ENCODE measurements at places on chromosomes 11 and 22.

DNA sequence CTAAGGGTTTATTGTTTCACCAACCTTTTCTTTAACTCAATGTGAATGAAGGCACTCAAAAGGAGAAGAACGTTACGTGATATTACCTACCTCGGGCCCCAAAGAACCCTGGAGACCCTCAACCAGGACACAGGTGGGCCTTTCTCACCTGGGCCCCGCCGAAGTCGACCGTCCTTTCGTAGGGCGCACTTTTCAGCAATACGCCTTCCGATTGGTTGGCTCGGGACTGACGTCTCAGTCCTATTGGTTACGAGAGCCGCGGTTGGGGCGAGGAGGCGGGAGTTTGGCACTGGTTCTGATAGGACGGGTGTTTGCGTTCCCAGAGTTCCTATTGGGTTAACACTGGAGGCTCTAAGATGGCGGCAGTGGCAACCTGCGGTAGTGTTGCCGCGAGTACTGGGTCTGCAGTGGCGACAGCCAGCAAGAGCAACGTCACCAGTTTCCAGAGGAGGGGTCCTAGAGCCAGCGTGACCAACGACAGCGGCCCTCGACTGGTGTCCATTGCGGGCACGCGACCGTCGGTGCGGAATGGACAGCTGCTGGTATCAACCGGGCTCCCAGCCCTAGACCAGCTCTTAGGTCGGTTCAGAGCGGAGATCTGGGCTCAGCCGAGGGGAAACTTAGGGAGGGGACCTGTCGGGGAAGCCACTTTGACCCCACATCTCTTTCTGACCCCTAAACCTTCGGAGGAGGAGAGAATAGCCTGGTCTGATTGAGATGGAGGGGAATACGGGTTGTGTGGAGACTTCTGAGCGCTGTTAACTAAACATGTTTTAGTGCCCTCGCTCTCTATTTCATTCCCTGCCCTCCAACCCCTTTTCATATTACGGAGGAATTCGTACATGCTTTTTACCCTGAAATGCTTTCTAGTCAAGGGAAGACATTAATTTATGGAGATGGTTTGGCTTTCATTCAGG lies at the start of the genes ELP4 and IMMP1L:
TSS of gene ELP4 (plus strand) at position 339 of the 917 bp plus-strand sequence. CDS start at position 357, 18 bp downstream.
TSS of gene IMMP1L (minus strand) at position 194 of the 917 bp plus-strand sequence. CDS start 46,346 bp downstream, outside the sequence.
- DNase-seq: peak; percentile 99

GRCh38 chr11:45149483-45150056 lies 3.1 kb downstream of the PRDM11 start:
- DNase-seq: no peak

DNA sequence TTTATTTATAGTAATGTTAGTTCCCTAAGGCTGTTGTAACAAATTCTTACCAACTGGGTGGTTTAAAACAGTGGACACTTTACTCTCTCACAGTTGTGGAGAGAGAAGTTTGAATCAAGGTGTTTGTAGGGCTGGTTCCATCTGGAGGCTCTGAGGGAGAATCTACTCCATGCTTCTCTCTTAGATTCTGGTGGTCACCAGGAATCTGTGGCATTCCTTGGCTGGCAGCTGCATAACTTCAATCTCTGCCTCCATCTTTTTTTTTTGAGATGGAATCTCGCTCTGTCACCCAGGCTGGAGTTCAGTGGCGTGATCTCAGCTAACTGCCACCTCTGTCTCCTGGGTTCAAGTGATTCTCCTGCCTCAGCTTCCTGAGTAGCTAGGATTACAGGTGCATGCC lies 46.3 kb downstream of the LDLRAD3 start:
- no peak for DNase-seq

DNA sequence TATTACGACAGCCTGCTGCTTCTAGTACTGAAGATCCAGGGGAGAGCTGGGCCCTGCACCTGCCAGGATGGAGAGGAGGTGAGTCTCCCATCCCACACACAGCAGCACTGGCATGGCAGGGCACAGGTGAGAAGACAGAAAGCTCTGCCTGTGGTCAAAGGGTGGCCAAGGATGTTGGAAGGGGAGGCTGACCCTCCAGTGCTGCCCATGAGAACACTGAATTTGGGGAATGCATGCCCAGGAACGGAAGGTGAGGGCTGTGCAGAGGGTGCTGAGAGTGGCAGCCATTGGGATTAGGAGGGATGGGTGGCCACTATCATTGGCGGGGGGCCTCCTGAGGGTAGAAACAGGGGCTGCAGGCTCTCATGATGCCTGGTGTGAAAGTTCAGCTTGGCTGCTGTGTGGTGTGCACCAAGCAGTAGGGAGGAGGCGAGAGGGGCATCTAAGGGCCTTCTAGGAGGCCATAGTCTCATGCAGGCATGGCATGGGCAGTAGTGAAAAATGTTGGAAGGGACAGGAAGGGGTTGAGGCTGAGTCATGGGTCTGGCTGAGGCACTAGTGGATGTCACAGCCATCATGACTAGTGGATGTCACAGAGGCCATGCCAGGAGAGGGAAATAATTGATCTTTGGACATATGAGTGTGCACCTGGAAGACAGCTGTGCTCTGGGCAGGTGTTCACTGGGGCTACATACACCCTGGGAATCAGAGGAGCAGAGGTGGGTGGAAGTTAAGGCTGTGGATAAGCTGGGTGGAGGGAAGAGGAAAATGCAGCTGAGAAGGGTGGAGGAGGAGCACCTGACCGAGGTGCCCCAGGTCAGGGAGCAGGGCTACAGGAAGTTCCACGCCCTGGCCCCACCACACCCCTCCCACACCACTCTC lies 2.5 kb upstream of the LRRC74B start:
- peak; percentile 5 for DNase-seq

DNA sequence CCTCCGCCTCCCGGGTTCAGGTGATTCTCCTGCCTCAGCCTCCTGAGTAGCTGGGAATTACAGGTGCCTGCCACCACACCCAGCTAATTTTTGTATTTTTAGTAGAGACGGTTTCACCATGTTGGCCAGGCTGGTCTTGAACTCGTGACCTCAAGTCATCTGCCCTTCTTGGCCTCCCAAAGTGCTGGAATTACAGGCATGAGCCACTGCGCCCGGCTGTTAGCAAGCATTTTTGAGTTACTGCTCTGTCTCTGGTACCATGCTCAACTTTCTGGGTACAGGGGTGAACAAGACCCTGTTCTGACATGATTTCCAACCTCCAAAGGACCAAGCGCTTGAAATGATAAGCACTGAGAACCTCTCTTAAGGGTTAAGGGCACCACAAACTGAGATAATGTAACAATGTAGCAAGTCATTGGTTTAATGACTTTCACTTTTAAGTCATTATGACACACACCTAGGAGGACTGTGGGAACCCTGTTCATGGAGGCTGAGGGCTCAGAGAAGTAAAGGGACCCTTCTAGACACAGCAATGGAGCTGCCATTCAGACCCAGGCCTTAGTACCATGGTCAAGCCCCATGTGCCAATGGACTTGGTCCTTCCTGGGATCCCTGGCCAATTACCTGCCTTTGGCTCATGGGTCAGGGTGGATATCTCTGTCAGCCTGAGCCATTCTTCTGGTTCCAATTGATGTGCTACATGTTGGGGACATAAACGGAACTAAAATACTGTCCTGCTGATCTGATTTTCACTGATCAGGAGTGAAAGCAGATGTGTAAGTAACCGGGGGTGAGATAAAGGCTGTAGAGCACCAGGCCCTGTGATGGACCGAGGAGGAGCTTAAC lies 11.6 kb downstream of the SLC3A2 start:
- DNase-seq: no peak

DNA sequence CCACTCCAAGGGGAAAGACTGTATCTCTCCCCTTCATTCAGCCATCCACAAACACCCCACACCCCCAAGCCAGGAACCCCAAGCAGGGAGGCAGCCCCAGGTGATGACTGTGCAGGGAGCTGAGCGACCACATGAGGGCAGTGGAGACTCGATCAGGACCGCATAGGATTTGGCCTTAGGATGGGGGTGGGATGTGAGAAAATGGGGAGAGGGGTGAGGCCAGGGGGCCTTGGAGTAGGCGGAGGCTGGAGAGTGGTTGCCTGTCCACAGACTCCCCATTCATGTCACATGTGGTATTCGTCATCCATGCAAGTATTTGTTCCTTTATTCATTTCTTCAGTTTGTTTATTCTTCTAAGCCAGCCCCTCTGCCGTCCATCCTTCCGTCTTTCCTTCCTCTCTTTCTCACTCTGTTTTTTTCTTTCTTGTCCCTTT lies 2.7 kb upstream of the RHOD start:
- peak; percentile 44 for DNase-seq

DNA sequence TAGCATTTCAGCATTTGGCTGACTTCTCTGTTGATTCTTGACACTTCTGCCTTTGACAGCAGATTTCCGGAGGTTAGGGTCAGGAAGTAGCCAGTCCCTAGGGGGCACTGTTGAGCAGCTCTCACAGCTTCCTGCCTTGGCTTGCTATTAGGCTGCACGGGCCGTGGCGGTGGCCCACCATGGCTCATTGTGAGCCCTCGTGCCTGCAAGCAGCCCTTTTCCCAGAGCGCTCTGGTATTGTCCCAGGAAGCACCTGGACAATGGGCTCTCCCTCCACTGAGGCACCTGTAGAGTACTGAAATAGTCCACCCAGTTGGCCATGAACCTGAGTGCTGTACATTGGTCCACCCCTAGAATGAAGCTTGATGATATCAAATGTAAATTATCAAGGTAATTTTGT lies 100.2 kb upstream of the GAL start:
- DNase-seq: peak; percentile 28

- no peak for DNase-seq
These were observed 22.0 kb upstream of the CD81 start for GRCh38 chr11:2355000-2355644.

GRCh38 chr11:34411791-34412190 lies 26.9 kb upstream of the CAT start:
- DNase-seq: no peak

- DNase-seq: no peak
These were observed 109.7 kb upstream of the TMEM45B start for GRCh38 chr11:129705933-129706332.

DNA sequence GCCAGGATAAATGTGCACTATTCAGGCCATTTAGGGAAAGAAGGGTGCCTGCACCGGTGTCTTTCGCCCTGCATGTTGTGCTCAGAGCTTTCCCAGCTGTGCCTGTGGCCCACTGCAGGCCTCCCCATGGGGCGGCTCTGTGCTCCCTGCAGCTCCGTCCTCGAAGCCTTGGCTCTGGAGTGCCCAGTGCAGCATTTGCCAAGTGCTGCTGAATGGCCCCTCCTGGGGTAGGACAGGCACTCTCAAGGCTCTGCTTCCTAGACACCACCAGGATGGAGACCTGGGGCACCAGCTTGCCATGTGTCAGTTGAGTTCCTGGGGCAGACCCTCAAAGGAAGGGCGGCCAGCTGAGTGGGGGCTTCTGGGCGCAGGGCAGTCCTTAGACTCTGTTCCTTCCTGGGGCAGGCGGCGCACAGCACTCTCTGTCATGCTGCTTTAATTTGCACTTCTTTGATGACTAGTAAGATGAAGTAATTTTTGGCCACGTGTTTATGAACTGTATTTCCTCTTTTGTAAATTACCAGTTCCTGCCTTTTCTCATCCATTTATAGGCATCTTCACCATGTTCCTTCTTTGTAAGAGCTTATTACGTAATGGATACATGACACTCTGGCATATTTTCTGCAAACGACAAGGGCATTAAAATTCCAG lies 32.1 kb upstream of the GNB1L start:
- no peak for DNase-seq

- DNase-seq: no peak
These were observed 15.5 kb downstream of the OR51B6 start for GRCh38 chr11:5366856-5367255.

- DNase-seq: no peak
These were observed 361.2 kb downstream of the MN1 start for GRCh38 chr22:27440304-27440865.

DNA sequence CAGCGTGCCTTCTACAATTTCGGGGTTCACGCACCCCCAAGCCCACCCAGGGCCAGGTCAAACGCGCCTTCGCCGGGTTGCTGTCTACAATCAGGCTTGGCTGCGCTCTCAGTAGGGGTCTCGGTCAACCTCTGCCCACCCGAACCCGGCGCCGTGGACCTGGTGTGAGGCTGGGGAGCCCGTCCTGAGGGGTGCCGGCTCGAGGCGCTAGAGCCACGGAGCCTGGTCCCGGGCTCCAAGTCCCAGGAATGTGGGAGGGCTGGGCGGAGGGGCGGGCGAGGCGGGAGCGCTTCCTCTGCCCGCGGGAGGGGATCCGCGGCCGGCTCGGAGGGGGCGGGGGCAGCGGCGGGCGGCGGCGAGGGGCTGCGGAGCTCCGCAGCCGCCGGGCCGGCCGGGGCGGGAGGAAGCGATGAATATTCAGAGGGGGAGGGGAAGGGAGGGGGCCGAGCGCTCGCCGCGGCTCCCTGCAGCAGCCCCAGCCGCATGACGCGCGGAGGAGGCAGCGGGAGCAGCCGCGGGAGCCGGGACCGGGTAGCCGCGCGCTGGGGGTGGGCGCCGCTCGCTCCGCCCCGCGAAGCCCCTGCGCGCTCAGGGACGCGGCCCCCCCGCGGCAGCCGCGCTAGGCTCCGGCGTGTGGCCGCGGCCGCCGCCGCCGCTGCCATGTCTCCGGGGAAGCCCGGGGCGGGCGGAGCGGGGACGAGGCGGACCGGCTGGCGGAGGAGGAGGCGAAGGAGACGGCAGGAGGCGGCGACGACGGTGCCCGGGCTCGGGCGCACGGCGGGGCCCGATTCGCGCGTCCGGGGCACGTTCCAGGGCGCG lies at the start of gene PTPRJ:
TSS of gene PTPRJ (plus strand) at position 472 of the 819 bp plus-strand sequence. CDS start 354 bp downstream, outside the sequence.
- peak; percentile 78 for DNase-seq

DNA sequence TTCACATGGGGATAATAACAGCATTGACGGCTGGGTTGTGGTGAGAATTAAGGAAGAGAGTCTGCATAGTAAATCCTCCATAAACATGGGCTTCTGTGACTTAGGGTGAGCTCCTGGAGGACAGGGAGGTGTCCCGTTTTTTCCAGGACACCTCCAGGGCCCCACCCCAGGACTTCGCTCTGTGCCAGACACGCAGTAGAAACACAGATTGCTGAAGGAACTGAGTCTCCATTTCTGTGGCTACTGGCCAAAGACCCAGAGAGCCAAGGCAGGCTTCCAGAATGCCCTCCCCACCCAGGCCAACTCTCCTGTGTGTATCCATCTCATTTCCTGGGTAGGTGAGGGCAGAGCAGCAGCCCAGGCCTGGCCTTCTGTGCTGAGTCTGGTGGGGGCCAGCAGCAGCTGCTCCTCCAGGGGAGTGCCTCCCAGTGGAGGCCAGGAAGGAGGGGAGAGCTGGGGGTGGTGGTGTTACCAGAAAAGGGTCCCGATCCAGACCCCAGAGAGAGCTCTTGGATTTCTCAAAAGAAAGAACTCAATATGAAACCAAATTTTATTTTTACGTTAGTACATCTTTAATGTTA lies 9.5 kb upstream of the RFPL3 start:
- no peak for DNase-seq

- no peak for DNase-seq
These were observed 96.9 kb downstream of the CSTPP1 start for GRCh38 chr11:47033439-47033838.

DNA sequence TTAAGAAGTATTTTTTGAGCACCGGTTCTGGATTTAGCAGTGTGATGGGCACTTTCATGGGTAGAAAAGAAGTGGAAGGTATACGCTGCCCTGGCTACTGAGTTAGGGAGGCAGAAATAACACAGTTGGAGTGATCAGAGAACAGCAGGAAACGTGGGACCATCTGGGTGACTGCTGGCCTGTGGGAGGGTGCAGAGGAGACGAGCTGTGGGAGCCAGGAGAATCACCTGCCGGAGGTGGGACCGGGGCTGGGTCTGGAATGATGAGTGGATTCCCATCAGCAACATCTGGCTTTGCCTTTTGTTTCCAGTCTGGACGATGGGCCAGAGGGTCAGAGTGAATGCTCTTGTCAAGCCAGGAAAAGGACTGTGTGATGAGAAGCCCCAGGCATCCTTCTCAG lies 66.5 kb downstream of the BARX2 start:
- no peak for DNase-seq

GRCh38 chr22:24584871-24585411 lies 7.9 kb downstream of the LRRC75B start:
- DNase-seq: no peak

Data from NCI-H1417 (cell line).